SK-MEL-5 (cell line): ENCODE measurements at places on chromosomes 11 and 22. TPM values are rescaled to one million over a fixed set of nuclear protein-coding genes. Genes with fewer than 3 reads are reported as not detected.

RFPL2 gene
- total RNA-seq, result 4.1 and 5.3 TPM in 2 replicates

CCDC116 gene
- total RNA-seq, result 0.11 TPM in 1 of 2 replicates, not detected in the other

MMP11 gene
- 1.1 TPM in 2 replicates for total RNA-seq

HPX gene
- total RNA-seq, result 0.35 TPM in 1 of 2 replicates, not detected in the other

TNNT3 gene
- not detected in 2 replicates for total RNA-seq

TUBGCP6 gene
- total RNA-seq, result 14.5 and 15.0 TPM in 2 replicates

OR52I2 gene
- total RNA-seq, result not detected in 2 replicates

GLYAT gene
- not detected in 2 replicates for total RNA-seq

POTEH gene
- total RNA-seq, result 0.40 TPM in 1 of 2 replicates, not detected in the other

OR52N1 gene
- total RNA-seq, result not detected in 2 replicates
